ENCODE measurements at places on chromosomes 12 and 14.

DNA sequence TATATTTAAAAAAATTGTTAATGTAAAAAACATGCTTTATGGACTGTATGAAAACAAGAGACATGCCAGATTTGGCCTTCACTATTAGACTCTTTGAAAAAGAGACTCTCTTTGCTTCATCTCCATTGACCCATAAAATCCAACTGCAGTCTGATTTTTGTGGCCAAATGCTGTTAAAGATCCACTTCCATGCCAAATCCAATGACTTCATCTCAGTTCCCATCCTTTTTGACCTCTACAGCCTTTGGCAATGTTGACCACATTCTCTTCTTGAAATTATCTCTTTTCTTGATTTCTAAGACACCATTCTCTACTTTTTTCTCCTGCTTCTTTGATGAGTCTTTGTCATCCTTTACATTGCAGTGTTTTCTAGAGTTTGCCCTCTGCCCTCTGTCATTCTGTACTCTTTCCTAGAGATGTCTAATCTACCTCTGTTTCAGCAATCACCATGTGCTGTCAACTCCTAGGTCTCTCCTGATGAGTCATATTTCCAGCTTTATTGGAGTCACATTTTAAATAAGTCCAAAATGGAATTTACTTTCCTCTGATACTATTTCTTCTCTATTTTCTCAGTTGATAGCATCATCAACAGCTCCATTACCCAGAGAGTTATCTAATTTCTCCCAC, 2.4 kb downstream of the TMPRSS12 start:
- DNase-seq, result no peak

- peak; percentile 66 for DNase-seq
These were observed 30.4 kb downstream of the CCNK start for GRCh38 chr14:99511421-99512109.

DNA sequence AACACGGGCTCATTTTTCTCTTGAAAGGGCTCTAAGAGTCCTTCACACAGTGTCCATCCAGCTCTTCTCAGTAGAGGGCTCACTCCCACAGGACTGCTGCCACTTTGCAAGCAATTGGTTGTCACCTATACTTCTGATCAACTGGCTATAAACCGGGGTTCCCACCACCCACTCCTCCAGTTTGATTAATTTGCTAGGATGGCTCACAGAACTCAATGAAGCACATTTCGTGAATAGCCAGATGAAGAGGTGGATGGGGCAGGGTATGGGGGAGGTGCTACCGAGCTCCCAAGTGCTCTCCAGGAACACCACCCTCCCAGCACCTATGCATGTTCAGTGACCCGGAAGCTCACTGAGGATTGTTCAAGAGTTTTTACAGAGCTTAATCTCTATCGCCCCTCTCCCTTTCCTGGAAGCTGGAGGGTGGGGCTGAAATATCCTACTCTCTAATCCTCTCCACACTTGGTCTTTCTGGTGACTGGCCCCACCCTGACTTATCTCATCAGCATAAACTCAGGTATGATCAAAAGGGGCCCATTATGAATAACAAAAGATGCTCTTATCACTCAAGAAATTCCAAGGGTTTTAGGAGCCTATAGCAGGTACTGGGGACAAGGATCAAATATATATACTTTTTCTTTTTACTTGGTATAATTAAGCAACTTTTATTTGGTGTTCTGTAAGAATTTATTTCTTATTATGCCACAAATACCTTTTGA, 13.9 kb upstream of the EGLN3 start:
- DNase-seq, result no peak

DNA sequence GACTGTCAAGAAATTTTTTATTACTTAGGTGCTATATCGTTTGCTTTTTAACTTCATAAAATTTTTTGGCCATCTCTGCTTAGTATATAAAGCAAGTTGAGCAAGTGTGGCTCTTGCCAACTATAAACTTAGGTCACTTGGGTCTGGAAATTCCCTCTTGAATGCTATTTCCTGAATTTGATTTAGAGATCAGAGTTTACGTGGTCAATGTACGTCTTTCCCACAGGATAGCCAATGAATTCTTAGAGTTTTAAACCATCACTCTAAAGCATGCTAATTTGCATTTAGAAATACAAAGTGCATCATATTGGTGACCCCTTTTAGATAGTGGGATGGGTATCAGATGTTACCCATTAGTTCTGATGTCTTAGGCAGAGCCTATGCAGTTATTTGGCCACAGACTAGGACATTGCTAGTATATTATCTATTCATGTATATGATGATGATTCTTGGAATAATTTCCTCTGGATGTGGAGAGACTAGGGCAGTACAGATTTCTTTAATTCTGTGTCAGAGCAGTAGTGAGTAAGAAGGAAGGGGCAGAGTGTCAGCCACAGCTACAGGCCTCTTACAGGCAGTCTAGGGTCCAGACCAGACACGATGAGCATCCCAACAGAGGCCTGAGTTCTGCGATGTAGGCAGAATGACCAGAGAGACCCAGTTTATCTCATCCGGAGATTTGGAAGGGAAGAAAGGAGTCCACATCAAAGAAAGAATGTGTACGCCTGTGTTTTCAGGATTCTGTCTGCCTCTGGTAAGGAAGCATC, 30.3 kb downstream of the SCN8A start:
- peak; percentile 19 for DNase-seq

- no peak for DNase-seq
These were observed 37.3 kb downstream of the NCKAP5L start for GRCh38 chr12:49790741-49791555.

DNA sequence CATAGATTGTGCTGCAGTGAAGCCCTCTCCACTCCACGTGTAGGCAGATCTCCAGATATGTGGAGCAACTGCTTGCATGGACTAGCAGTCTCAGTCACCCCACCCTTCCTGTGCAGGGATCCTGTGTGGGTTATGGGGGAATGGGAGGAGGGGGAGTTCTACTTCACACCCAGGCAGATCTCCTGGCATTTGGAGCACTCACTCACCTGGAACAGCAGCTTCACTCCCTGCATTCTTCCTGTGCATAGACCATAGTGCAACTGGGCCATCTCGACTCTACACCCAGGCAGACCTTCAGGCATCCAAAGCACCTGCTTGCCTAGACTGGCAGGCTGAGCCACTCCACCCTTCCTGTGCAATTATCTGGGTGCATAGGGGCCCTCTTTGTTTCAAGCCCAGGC, 96.0 kb upstream of the PCED1B start:
- no peak for DNase-seq
